ENCODE measurements at places on chromosomes 1 and 21.

GRCh38 chr1:186113461-186113860, 261.6 kb downstream of the TPR start:
- no peak for DNase-seq

DNA sequence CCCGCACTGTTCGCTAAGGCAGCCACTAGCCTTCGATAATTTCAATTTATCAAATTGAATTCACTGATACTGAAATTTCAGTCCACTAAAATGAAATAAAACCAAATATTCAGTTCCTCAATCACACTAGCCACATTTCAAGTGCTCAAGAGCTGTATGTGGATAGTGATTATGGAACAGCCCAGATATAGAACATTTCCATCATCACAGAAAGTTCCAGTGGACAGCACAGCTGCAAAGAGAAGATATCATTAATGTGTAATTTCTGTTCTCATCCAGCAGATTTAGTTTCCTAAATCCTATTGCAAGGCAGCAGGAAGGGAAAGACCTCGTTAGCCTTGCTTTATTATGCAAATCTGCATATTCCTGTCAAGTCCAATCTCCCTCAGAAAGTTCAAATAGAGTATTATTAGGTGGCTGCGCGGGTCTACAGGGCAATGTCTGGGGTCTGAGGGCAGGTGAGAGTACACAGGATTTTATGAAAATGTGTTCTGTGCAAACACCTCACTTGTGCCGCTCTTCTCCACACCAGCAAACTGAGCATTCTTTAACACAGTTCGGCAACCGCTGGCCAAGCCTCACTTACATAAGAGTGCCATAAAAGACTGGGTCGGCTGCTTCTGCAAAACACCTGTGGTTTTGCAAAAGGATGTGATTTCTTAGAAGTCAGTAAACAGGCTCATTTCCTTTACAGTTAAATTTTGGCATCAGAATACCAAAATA, 22.4 kb downstream of the CAPZB start:
- no peak for DNase-seq

GRCh38 chr1:9066945-9067807, 2.3 kb downstream of the SLC2A5 start:
- no peak for DNase-seq

- DNase-seq: no peak
Observed at GRCh38 chr1:173628888-173629287, 6.2 kb upstream of the TEX50 start.

DNA sequence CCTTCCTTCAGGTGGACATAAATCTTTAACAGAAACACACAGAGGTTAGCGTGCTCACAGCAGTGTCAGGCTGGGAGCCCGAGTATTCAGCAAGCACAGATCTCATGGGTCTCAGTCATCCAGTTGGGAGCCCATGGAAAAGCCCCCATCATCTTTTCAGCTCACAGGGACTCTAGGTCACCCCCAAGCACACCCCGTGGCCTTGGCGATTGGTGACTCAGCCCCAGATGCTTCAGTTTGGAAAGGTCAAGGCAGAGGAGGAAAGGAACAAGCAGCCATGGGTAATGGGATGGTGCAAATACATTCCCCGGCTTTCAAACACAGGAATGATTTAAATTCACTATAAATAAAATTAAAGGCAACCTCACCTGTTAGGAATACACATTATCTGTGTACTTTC, 88.9 kb downstream of the PGBD5 start:
- DNase-seq: no peak

DNA sequence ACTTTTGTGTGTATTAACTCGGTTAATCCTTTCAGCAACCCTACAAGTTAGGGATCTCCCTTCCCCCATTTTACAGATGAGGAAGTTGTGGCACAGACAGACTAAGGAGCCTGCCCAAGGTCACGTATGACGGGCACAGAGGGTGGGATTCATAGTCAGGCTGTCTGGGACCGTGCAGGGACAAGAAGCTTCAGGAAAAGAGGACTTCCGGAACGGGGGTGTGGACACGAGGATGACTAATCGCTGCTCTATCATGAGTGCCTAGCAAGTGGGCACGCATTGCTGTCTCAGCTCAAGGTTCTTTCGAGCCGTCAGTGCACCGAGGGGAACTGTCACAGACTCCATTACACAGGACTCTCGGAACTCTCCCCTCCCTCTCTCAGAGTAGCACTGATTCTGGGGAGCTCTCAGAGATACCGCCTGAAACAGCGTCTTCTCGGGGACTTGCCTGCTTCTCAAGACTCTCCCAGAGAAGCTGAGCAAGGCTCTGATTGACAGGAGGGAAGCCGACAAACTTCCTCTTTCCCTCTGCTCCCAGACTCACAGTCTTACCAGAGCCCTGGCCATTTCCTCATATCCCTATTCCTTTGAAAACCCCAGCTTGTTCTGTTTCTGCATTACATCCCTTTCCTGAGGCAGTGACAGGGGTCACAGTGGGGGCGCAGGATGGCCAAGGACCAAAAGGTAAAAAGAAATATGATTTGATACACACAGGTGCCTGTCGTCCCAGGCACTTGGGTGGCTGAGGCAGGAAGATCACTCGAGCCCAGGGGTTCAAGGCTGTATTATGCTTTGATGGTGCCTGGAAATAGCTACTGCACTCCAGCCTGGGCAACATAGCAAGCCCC, 14.4 kb downstream of the FHAD1 start:
- DNase-seq: peak; percentile 50

Measured in stimulated activated naive CD8-positive, alpha-beta T cell treated with anti-CD3 and anti-CD28 coated beads, Interleukin-15, Interleukin-2, amounts not matched to agents 100 U/mL and 50 U/mL, for 24 hours (primary cell).